RWPE1 (cell line): ENCODE measurements at places on chromosomes 2 and 18.

DNA sequence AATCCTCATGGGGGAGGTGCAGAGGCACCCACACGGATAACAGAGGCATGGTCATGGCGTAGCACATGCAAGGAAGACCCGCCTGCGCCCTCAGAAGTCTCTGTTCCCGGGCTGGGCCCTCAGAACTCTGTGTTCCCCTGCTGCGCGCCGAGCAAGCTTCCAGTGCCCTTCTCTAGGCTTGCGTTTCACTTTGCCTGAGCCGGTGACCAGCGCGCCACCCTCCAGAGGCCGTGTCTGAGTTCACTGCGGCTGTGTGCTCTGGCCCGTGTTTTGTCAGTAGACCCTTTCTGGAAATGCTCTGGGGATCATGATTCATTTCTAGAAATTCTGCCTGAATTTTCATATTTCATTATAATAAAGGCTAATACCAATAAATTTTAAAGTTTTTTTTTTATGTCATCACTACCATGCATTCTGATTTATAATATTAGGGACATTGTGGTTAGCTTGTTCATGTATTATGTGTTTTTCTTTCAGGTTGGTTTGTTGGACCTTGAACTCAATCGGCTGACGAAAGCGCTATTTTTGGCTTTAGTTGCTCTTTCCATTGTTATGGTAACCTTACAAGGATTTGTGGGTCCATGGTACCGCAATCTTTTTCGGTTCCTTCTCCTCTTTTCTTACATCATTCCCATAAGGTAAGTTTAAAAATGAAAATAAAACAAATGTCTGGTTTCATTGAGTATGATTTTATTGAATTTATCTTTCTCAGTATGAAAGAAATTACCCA is 142.7 kb upstream of the NFATC1 start:
- no peak for DNase-seq

GRCh38 chr2:65658881-65659280 is 226.5 kb upstream of the SPRED2 start:
- DNase-seq: peak; percentile 18

- no peak for DNase-seq
These were observed 388.3 kb downstream of the NR4A2 start for GRCh38 chr2:155944218-155944617.

DNA sequence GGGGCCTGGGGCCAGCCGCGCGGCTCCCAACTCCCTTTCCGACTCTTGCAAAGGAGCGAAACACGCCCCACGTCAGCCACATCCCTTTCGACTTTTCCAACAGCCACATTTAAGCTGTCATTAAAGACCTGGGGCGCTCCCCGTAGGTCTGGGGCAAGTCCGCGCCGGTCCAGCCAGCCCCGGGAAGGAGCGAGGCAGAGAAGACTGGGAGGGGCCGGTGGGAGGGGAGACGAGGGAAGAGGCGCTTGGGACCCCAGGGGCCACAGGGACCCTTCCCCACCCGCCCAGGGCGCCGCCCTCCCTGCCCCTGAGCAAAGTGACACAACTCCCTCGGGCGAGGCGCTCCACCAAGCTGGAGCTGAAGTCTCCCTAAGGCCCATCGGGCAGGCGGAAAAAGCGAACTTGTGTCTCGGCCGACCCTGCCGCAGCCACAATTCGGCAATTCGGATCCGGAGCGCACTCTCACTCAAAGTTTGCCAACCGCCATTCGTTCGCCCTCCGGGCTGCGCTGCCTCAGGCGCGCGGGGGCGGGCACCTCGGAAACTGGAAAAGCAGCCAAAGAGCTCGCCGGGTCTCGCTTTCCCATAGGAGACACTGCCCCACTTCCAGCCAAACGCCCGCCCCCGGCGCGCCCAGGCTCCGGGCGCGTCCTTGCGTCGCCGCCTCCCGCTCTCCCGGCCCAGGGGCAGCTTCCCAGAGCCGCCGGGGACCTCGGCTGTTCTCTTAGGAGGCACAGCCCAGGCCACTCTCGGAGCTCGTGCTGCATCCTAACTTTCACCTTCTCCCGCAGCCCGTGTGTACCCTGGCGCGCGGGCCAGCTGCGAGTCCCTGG is 1.1 kb upstream of the KCTD1 start:
- peak; percentile 57 for DNase-seq

DNA sequence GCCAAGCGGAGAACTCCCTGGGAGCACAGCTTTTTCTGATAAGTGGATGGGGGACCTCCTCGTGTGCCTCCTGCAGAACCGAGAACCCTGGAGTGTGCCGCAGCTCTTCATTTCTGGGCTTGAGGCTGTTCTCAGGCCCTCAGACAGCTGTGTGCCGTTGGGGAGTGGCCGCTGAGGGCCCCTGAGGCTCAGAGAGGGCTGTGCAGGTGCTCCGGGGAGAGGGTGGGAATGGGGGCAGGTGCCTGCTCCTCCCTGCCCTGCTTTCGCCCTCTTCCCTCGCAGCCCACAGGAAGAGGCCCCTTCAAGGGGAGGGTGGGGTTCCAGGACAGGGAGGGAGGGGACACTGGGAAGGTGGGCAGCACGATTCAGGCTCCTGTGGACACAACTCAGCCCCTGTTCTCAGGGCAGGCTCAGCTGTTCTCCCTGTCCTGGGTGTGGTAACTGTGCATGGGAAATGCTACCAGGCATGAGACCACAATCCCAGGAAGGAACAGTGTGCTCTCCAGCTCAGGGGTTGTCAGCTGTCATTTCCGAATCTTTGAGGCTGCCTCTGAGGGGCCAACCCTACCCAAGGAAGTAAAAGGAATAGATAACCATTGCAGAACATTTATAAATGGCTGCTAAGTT is 11.3 kb downstream of the LCT start:
- DNase-seq: no peak
